ENCODE measurements at places on chromosomes 5 and 9. TPM values are rescaled to one million over a fixed set of nuclear protein-coding genes. Genes with fewer than 3 reads are reported as not detected.
A peak's percentile ranks its signal among the peaks of the same experiment; 100 is the strongest.

Gene CORO2A
- 4.9 TPM for total RNA-seq

Gene STC2
- total RNA-seq = 41.0 TPM

Gene CCDC192
- not detected for total RNA-seq

Gene GHR
- total RNA-seq = 0.55 TPM

GRCh38 chr5:109558952-109559351 lies 130.8 kb upstream of the MAN2A1 start:
- peak; percentile 2 for DNase-seq

- DNase-seq = peak; percentile 7
These were observed 629.7 kb upstream of the ZNF608 start for GRCh38 chr5:125376059-125376641.

DNA sequence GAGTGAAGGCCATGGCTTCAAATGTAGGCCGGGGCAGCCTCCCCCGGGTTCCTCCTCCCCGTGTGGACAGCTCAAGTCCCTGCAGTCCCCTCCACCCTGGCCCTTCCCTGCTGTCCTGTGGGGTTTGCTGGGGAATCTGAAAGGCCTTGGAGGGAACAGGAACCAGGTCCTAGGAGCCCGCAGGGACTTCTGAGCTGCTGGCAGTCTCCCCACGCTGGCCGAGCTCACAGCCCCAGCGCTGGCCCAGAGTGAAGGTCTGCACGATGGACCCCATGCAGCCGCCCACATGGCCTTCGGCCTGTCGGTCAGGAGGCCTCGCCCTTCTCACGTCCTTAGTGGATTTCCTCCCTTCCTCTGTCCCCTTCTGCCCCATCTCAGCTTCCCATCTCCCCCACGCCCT lies 25.7 kb upstream of the NOTCH1 start:
- no peak for DNase-seq

GRCh38 chr5:124746916-124747790 lies 714 bp upstream of the ZNF608 start:
- peak; percentile 97 for DNase-seq

DNA sequence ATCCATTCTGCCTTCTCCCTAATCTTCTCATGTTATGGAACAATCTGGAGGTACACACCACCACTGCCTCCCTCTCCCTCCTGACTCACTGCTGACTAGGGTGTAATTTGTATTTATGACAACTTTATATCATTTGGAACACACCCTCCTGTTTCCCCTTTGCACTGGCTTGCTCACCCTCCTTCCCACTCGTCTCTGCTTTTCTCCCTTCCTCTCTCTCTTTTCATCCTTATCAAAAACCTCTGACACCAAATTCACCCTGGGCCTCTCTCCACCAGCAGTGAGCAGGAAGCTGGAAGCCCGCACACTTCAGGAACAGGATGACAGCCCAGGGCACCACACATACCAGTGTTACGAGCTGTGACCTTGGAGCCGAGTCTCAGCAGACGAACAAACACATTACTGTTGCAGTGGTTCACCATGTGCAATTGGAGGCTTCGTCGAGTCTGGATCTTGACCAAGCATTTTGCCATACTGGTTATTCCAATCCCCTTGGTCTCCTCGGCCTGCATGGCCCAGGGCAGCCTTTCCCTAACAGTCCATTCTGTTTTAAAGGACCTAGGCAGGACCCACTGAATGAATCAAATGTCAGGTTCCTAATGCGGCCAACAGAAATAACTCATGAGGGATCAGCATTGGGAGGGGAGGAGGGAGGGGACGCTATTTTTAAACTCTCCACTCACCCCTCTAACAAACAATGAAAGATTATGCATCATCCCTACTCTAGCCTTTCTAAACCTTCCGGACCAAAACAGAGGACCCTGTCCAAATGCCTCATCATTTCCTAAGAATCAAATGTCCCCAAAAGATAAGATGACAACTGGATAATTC lies 203.9 kb upstream of the RASEF start:
- DNase-seq = peak; percentile 71

All from renal cortical epithelial cell (primary cell).